Left forelimb (tissue), 1 donor: ENCODE measurements at places on chromosomes 2 and 18.
A peak's percentile ranks its signal among the peaks of the same experiment; 100 is the strongest.

GRCh38 chr2:108605947-108606346, 71.7 kb downstream of the LIMS1 start:
- DNase-seq: no peak

DNA sequence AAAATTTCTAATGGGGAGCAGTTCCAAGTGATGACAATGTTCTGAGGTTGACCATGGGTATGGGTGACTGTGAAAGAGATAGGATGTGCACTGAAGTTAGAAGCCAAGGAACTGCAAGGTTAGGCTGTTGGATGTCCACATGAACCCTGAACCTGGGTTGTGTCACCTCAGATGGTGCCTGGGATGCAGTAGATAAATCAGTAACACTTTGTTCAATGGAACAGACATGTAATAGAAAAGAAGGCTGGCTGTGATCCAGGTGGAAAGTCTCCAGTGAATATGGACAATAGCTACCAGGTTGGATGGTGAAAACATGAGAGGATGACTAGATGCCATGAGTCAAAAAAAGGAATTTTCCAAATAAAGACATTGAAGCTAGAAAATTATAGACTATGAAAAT, 131.4 kb downstream of the TRABD2A start:
- no peak for DNase-seq

DNA sequence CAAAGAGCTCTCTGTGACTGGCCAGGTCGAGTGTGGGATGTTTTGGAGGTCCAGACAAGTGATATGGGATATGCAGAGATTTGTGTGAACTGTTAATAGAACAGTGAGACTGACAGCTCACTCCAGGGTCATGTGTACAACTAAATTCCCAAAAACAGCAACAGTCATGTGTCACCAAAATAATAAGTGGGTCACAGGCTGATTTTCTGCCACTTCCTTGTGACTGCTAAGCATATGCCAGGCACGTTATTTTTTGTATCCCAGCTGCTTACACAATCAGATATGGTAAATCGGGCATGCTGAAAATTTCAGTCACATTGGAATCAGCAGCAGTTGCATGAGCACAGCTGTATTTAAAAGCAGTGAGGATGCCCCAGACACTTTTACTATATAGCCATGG, 198.7 kb downstream of the PTGR3 start:
- DNase-seq: no peak

DNA sequence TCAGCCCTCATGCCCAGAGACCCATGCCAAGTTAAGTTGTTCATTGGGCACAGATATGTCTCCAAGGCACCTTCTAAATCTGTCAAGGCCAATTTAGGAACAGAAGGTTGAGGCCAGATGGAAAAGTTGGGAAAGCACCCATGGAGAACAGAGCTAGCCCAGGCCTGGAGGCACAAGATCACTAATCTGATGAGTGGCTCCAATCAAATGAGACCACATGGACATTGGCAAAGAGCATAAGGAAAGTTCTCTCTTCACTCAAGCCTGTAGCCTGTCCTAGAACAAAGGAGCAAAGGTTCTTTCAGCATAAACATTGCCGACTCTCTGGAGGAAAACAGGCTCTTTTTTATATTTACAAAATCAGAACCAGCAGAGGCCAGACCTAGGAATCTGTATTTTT, 154.8 kb downstream of the RNF152 start:
- DNase-seq: no peak

- DNase-seq: no peak
Measured at GRCh38 chr2:179049203-179049545, 763 bp downstream of the CCDC141 start.

DNA sequence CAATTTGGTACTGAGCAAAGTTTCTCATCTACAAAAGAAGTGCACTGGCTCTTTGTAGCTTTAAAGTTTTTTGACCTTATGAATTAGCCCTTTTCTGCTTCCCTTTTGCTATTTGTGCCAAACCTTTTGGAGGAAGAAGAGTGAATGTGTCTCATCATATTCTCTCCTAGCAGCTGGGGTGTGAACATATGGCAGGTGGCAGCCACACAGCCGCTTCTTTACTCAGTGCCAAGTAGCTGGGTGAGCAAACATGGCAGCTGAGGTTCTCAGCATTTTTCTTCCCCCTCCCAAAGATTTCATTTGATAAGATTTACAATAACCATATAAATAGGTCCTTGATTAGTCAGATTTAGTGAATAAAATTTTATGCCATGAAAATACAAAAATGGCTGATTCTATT, 46.7 kb upstream of the STK17B start:
- no peak for DNase-seq

DNA sequence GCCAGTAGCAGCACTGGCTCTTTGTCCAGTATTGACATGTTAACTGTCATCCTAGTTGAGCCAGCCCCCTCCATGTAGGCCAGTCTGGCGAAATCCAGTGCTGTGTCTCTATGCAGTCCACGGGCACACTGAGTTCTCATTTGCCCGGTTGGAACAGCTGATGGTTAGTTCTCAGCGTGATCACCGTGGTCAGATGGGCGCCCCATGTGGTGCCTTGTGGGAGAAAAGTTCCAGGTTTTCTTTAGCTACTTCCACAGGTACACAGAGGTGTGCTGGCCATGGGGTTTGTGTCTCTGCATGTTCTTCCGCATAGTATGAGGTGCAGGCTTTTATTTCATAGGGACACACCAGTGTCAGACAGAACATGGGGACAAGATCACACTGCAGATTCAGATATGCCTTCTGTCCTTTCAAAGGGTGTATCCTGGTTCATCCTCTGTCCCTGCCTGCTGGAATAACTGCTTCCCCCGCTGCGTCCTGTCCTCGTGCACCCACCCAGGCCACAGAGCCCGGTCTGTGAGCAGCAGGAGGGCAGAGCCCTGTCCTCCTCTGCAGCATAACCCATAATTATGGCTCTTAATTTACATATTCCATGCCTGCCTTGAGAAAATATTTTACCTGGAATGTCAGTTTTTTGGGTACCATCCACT, 334.1 kb downstream of the GBX2 start:
- DNase-seq: no peak

GRCh38 chr2:32278478-32278853, 762 bp downstream of the YIPF4 start:
- DNase-seq: no peak

- no peak for DNase-seq
Measured at GRCh38 chr2:68193144-68193543, 35.5 kb downstream of the PNO1 start.

DNA sequence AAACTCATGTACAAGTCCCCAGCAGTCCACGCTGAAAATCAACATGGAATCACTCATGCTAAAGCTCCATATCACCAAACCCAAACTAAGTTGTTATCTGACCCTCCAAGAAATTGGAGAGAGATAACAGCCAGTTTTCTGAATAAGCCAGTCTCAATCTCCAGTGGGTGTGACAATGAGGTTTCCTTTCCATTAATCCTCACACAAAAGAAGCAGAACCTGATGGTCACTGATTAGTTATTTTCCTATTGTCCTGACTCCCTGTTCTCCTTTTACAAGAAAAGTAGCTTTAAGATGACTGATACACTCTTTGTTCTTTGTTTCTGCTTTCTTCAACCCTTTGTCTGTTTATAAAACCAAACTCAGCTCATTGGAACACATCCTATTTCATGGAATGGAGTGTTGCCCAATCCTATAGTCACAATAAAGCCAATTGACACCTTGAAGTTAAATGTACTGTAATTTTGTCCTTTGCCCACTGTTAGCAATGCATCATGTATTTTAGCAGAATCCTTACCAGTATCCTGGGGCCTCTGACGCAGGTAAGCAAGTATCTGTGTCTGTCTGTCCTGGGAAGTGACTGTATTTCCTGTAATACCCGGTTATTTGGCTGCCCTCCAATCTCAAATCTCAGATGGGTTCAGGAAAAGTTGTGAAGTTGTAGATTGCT, 30.6 kb upstream of the SH3RF3 start:
- DNase-seq: no peak

- DNase-seq: no peak
Measured at GRCh38 chr2:63320669-63321068, 267.6 kb downstream of the WDPCP start.

DNA sequence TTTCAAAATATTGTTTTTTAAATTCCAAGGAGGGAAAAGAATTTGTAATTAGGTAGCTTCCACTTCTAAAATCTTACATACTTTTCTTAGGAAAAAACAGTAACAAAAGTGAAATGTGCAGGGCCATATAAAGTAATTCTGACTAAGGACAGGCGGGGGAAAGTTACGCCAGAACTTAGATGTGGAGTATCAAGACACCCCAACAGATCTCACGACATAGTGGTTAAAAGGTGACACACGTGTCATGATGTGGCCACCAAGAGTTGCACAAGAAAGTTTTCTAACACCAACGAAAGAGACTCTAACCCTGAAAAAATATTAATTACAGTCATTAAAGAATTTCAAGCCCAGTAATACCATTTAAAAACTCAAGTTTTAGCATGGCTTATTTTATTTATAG, 51.0 kb downstream of the KIDINS220 start:
- DNase-seq: no peak

GRCh38 chr2:240932001-240932723, 26.0 kb downstream of the CROCC2 start:
- DNase-seq: peak; percentile 56

DNA sequence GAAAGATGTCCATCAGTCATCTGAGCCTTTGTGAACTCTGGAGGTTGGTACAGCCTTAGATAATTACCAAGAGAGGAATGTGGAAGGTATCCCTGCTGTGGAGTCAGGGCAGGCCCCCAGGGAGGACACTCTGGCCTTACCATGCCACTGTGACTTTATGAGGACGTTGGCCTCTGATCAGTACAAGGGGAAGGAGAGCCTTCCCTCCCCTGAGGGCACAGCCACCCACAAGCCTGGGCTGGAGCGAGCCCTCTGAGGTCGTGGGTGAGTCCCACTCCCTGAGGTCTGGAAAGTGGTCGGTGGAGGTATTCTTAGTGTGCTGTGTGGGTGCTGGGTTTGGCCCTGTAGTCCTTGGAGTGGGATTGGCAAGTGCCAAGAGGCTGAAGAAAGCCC, 91.6 kb downstream of the STPG4 start:
- no peak for DNase-seq

DNA sequence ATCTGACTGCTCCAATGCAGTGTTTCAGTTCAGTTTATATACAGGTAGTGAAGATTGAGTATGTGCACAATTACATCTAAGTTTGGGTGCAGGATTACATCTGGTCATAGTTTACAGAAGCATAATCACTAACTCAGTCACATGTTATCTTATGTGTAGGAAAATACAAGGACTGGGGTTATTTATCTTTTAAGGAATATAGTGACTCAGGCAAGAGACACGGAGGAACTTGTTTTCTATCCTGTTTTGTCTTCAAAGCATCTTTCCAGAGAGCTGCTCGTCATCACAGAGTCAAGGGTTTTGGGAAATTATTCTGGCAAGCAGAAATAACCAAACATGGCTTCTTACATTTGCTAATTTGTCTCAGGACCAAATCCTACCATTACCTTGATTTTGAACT, 1371.5 kb upstream of the TMEFF2 start:
- no peak for DNase-seq

DNA sequence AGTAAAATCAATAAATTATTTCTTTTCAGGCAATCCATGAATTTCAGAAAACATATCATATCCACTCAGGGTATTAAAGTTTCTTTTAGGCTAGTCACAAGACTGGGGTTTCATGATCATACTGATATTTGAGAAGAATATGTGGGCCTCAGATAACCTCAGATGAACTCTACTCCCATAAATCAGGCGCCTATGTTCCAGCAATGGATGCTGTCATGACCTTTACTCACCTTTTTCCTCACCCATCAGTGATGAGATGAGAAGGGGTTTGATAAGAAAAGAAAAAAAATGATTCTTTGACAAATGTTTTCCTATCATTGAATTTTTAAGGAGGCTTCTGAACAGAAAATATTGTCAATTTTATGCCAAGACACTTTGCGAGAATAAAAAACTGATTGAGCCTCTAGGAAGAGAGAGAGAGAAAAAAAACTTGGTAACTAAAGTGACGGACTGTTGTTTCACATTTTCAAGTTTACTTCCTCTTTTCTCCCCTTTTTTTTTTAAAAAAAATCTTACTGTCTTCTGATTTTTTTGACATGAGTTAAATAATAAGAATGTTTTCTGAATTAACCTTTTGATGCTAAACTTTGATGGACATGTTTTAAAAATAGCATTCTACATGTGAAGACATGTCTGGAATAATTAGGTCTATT, 309.1 kb upstream of the MAP2 start:
- no peak for DNase-seq

DNA sequence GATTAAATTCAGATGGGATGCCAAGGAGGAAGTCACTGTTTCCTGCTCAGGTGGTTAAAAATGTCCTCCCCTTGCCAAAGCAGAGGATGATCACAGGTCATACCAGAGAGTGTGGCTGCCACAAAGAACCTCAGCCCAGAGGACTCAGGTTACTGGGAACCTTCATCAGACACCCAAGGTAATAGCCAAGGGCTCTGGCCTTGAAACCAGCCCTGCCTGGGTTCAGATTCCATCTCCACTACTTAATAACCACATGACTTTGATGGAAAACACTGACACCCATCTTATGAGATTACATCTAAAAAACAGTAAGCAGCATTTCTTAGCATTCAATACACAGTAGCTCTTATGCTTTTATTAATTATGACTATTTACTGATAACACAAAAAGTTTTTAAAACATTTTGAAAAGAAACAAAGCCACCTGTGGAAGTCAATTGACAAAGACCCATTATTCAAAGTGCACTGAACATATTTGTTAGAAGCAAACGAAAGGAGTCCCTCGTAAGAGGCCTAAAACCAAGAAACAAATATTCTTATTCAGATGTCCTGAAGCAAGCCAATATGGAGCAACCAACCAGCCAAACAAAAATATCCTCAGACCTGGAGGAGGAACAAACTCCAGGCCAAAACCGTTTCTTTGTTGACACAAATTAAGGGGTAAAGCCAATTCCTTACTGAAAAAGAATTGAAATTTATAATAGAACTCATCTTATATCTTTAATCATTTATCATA, 241.5 kb downstream of the RNF152 start:
- DNase-seq: no peak

DNA sequence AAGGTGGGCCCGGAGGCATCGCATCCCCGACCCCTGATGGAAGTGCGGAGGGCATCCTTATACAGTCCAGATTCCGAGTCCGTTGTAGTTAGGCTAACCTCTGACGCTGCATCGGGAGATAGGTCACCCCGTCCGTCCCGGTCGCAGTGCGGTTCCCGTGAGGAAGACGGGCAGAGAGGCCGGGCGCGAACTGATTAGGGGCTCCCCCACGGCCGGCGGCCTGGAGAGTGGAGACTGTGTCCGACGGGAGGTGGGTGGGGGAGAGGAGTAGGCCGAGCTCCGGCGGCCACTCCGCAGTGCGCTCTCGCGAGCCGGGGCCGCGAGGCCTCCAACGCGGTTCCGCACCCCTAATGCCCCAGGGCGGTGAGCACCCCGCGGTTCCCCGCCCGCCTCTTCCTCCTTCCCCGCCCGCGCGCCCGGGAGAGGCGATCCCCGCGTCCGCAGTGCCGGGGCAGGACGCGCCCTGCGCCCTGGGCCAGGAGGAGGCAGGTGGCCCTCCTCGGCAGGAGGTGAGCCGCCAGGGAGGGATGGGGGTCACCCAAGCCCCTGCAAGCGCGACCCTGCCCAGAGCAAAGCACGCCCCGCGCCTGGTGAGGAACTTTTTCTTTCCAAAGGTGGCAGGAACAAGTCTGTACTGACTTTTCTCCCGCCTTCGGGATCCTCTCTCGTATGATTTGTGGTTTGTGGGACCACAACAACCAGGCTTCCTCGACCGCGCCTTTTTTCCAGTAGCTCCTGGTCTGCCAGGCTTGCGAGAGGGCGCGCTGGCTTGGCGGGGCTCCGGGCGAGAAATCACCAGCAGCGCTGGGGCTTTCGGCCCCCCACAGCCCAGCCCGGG, 1.4 kb upstream of the SP5 start:
- no peak for DNase-seq

GRCh38 chr2:203718087-203718486, 11.6 kb downstream of the CD28 start:
- DNase-seq: no peak

GRCh38 chr2:167135706-167136105, 247.4 kb downstream of the XIRP2 start:
- DNase-seq: no peak
